Stimulated activated CD8-positive, alpha-beta memory T cell treated with anti-CD3 and anti-CD28 coated beads, Interleukin-4, amount 100 ng/mL, for 4 hours (primary cell): ENCODE measurements at places on chromosomes 4 and X.

GRCh38 chr4:38082021-38082420 is 121.8 kb downstream of the PTTG2 start:
- no peak for DNase-seq

DNA sequence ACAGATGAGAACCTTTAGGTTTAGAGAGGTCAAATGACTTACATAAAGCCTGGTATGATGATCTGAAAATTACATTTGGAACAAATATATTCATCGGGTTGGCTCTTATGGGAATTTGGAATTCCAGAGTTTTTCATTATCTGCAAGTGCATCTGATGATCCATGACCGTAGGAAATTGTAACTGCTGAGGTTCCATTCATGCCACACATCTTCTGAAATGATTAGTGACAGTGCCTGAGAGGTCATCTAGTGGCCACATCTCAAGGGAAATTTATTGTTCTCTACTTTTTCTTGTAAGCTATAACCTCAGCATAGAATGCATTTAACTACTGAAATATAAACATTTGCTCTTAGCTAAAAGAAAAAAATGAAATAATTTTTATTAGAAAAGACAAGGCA is 105.8 kb upstream of the NWD2 start:
- no peak for DNase-seq

- DNase-seq: no peak
These were observed 48.2 kb downstream of the CPLX1 start for GRCh38 chr4:777520-778262.

DNA sequence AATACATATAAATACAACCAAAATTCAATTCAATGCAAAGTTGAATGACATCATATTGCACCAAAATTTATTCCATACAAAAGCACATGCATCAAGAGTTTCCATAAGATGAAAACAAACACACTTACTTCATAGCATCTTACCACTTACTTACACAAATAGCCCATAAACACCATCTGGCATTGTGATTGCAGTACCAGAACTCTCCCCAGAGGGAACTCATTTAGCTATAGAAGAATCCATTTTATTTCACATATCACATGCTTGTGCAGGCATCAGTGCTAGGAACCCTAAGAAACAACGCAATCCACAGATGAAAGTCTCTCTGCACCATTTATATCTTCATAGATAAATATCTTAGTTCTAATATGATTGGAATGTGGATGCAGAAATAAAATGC is 77.9 kb downstream of the SLC7A11 start:
- DNase-seq: no peak

DNA sequence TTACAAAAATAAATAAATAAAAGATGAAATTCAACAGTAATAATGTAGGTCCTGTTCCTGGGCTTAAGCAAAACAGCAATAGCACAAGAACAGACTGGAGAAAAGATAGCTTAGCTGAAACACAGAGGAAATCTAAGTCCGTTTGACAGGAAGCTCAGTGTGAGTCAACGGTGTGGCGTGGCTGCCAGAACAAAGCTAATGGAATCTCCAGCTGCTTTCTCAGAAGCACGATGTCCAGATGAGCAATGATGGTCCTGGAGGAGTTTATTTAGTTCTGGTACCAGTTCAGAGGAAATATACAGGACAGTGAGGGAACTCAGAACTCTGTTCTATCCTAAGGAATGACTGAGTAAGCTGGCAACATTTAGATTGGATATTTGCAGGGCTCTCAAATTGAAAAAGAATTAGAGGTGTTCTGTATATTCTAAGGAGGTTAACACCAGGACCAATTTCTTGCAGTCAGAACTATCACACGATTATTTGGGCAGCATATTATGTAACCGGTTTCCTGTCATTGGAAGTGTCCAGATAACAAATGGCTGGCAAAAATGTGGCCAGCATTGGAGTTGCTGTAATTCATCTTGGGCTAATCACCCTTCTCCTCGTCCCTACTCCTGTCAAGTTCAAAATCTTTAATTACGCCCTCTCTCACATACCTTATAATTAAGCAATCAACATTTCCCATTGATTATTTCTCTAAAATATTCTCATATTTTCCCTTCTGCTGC is 12.7 kb downstream of the GAB3 start:
- no peak for DNase-seq

DNA sequence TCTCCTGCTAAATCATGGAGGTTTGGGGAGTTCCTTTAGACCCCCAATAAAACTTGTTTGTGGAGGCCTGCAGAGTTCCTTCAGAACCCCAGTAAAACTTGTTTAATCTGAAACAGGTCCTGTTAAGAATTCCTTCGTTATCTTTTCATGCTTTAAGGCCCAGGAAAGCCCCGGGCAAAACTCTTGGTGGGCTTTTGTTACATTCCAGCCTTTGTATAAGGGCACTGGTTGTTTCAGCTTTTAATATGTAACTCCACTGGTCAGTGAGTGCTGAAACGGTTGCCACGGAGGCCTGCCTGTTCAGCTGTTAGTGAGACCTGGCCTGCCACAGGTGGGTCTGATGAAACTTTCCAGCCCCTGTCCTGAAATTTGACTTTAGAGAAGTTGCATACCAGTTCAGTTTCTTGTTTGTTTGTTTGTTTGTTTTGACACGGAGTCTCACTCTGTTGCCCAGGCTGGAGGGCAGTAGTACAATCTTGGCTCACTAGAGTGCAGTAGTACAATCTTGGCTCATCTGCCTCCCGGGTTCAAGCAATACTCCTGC is 12.4 kb upstream of the DHRSX start:
- no peak for DNase-seq

- no peak for DNase-seq
These were observed 63.7 kb downstream of the FAM13A start for GRCh38 chr4:88993246-88993645.

DNA sequence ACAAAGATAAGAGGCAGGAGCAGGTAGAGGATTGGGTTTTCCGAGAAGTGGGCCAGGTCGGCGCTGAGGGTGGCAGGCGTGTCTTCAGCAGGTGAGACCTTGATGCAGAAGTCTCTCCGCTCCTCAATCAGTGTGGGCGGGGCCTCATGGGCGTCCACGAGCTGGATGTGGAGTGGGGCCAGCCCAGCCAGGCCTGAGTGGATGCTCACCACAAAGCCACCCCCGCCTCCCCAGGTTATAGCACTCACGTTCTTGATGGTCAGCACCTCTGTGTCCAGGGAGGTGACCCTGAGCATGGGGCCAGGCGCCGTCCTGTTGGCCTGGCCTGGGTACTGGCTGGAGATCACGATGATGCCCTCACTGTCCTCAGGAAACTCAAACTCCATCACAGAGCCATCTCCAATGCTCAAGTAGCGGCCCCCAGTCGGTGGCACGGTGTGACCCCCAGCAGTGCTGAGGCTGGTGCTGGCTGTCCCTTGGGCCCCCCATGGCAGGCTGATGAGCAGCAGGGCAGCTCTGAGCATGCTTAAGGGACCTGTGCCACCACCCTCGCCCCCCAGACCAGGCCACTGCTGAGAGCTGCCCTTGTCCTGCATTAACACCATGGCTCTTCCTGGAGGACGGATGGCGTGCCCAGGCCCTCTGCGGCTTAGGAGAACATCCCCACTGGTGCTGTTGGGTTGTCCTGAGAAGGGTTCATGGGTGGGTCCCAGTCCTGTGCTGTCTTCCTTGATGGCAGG is 1.9 kb downstream of the SLC10A3 start:
- no peak for DNase-seq

DNA sequence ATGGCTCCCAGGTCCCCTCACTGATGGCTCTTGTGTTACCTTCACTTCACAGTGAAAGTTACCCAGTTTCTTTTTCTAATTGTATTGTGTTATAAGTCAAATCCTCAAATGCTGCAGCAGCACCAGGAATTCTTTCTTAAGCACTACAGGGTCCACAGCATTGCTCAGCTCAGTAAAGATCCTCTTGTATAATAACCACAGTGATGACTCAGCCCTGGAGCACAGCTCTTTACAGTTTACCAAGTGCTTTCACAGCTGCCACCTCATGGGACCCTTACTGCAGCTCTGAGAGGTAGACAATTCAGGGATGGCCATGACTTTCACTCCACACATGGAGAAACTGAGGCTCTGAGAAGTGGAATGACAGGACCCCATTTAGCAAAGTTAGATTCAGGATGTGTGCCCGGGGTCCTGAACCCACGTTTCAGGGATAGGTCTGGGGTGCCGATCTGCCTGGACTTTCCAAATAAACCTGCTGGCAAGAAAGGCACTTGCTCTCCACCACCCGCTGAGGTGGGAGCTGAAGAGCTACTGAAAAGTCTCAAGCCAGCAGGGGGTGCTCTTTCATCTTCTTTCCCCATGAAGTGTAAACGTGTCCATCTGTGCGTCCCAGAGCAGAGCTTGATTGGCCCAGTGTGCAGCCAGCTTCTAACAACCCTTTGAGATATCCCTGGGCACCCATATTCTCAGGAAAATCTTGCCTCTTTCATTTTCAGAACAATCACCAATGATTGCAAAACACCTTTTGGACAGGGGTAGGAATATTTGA is 35.7 kb upstream of the GABRQ start:
- no peak for DNase-seq

GRCh38 chrX:103099691-103100090 is 6.7 kb upstream of the NXF3 start:
- DNase-seq: no peak

- DNase-seq: no peak
These were observed 69.4 kb downstream of the NSG1 start for GRCh38 chr4:4456351-4456750.

- no peak for DNase-seq
These were observed 1183.9 kb downstream of the RPA4 start for GRCh38 chrX:98067611-98068010.

DNA sequence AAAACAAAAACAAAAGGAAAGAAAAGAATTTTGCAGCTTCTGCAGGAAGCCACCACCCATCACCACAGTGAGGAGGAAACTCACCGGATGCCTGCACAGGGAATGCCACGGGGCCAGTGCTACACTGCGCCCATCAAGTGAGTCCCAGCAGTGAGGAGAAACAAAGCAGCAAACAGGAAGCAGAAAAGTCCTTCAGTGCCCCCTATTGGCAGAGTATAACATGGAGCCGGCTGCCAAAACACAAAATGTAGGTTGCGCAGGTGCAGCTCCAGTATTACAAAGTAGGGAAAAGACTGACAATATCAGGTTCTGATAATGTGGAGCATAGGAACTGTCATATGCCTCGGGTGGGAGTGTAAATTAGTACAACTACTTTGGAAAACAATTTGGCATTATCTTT is 23.3 kb upstream of the SCML2 start:
- DNase-seq: no peak

DNA sequence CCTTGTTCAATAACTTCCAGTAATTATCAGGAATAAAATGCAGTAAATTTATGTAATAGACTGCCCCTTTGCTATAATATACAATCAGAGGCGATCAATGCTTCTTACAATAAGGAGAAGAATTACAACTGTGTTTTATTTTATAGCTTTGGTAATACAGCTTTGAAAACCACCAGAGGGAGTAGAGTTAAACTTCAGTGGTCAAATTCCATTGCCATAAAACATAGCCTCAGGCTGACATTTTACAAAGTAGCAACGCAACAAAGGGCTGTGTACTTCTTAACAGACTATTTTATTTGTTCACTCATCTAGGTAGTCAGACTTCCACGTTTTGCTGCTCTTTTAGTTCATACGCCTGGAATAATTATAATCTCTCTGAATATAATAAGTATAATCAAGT is 58.5 kb downstream of the TEX13C start:
- DNase-seq: no peak

DNA sequence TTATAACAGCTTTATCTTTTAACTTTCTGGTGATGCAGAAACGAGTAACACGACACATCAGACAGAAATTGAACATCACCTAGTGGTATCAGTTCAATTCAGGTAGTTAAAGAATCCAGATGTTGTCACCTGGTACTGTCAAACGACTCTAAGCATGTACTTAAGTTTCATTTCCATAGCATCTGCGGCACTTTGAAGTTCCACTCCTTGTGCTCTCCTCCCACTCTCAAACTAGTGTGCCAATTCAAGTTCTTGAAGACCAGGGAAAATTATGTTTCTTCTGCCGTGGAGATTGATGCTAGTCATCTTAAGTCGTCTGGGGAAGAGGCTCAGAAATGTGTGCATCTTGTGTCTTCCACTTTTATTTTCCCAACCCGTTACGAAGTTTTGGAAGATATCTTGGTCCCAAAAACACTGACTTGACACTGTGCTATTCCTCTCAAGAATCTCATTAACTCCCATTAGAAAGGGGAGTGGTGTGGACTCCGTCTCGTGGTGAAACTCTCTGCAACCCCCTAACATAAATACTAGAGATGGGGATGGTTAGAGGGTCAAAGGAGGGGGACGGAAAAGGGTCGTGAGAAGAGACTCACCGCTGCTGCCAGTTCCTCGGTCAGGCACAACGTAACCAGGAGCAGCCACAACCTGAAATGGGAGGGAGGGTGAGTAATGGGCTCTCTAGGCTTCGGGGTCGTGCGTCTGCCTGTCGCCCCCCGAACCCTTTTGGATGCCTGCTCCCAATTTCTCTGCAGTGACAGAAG is 693 bp downstream of the COL4A6 start:
- no peak for DNase-seq

- DNase-seq: no peak
These were observed 36.0 kb downstream of the ARHGAP6 start for GRCh38 chrX:11629593-11630211.

DNA sequence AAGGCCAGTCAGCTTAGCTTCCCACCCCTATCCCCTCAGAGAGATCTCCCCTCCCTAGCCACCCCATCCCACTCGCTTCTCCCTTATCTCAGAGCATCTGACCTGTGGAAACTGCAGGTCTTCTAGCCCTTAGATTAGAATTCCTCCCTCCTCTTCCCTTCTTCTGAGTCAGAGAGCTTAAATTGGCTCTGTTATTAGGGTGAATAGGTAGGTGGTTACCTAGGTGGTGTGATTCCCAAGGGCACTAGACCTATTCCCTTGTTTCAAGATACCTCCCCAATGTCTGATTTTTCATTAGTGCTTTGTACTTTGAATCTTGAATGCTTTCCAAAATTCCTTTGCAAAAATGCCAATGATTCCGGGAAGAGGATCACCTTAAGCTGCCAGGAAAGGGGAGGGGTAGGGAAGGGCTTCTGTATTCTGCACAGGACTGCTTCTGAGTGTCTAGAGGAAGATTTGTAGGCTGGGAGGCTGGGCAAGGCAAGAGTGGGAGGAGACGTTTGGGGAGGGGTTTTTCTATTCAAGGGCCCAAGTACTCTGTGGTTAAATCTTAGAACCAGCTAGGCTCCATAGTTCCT is 24.5 kb upstream of the MSN start:
- DNase-seq: no peak

GRCh38 chr4:59091146-59092142 is 1981.3 kb upstream of the IGFBP7 start:
- DNase-seq: no peak

GRCh38 chr4:88745581-88746163 is 48.0 kb upstream of the NAP1L5 start:
- DNase-seq: no peak

GRCh38 chr4:107631560-107631959 is 88.5 kb downstream of the PAPSS1 start:
- DNase-seq: no peak

- no peak for DNase-seq
These were observed 45.8 kb downstream of the TET2 start for GRCh38 chr4:105192474-105192873.

DNA sequence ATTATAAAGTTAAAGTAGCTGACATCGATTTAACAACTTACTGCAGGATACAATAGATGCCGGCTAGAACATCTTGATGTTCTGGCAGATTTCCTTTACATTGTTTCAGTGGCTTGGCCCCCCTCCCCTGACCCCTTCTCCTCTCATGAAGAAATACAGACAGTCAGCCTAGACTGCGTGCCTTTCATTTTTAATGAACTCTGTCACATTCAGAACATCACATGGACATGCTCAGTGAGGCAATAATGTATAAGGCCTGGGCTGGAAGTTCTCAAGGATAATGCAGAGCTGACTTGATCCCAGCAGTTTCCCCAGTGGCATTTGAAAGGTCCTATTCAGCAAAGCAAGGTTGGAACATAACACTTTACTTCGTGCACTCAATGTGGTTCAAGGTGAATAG is 239.2 kb downstream of the ANK2 start:
- DNase-seq: no peak
